ENCODE measurements at places on chromosomes 3 and 15.
A peak's percentile ranks its signal among the peaks of the same experiment; 100 is the strongest.

DNA sequence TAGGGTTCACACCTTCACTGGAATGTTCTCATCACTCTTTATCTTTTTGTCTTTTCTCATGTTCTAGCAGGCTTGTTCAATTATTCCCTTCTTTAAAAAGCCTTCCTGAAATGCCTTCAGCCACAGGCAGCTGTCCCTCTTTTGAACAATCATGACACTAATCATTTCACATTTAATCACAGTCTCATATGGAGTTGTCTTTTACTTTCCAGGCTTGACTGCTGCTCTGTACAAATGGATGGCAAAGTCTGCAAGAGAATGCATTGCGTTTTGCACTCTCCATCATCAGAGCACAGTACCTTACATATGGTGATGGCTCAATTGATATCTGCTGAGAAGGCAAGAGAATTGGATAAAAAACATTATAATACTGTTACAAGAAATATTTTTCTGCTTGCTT is 529.8 kb downstream of the DIPK2A start:
- no peak for DNase-seq

GRCh38 chr15:42803436-42803835 is 66.5 kb upstream of the CDAN1 start:
- DNase-seq = no peak

DNA sequence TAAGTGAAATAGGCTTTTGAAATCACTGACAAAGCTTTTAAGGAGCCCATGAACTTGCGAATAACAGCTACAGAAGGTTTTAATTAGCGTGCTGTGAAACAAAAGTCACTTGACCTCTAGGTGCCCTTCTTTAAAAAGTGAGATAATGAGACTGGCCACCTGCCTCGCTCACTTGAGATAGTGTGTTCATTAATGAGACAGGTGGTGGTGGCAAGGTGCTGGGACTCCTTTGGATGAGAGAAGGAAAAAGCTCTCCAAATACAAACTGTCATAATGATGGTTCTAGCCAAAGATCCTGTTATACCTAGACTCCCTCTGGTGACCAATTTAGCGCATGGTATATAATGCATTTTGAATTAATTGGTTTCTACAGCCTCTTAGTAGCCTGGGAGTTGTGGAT is 22.7 kb upstream of the IREB2 start:
- no peak for DNase-seq

GRCh38 chr3:197001972-197002700 is 27.5 kb downstream of the MELTF start:
- DNase-seq = no peak

- no peak for DNase-seq
Observed at GRCh38 chr3:141456301-141456625, 30.6 kb upstream of the RASA2 start.

GRCh38 chr3:101567528-101568317 is 6.1 kb downstream of the TRMT10C start:
- DNase-seq = no peak

DNA sequence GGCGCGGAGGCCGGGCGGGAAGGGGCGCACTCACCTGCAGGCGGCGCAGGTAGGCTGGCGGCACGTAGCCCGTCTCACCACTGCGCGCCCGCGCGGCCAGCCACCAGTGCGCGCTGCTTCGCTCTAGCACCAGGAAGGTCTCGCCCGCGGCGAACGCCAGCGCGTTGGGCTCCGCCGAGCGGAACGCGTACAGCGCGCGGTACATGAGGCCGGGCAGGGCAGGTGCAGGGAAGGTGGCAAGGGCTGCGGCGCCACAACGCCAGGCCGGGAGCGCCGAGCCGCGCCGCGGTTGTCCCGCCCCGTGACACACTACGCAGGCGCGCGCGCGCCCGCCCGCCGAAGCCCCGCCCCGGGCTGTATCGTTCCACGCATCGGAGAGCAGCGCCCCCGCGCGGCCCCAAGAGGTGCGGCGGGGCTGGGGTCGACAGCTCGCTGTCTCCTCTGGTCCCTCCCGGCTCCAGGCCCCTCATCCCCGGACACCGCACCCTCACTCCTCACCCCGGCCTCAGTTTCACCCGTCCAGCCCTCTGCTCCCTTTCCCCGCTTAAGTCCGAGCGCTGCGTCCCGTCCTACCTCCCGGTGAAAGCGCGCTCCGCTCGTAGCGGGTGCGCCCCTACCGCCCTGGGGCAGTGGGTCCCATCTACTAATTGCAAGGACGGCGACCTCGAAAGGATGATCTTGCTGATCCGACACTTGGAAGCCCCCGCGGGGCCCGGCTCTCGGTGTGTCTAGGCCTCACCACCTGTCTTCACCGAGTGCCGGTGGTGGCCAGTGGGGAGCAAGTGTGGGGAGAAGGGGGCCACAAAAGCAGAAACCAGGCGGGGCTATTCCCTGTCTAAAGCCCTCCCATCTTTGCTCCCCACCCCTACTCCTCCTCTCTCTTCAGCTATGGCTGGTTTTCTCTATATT is at the start of gene NCKIPSD:
Gene NCKIPSD (minus strand): TSS at position 313 of the 909 bp plus-strand sequence. CDS start 108 bp downstream, at position 205.
- DNase-seq = peak; percentile 87

GRCh38 chr15:76973362-76973743 is 21.6 kb upstream of the PSTPIP1 start:
- peak; percentile 45 for DNase-seq

GRCh38 chr3:45793482-45794176 is 2.7 kb downstream of the SLC6A20 start:
- DNase-seq = no peak
